ENCODE measurements at places on chromosomes 4 and X.

DNA sequence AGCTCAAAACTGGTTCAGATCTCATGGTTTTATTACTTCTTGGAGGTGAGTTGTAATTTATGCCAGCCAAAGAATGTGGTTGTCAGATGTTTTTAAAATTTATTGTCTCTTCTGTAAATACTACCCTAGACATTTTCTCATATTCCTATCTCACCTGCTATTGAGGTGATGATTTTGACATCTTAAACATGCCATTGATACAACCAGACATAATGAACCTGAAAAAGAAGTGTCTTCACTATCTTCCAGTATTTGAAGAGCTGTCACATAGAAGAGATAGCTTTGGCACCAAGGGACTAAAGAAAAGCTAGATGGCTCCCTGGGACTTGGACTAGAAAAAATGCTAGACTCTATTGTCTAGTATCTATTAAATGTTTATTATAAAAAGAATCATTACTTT lies 155.7 kb downstream of the RAP1GDS1 start:
- DNase-seq = no peak

- DNase-seq = no peak
Measured at GRCh38 chr4:6153874-6154273, 46.5 kb downstream of the JAKMIP1 start.

GRCh38 chrX:115058276-115058675 lies 40.9 kb upstream of the IL13RA2 start:
- DNase-seq = peak; percentile 45

DNA sequence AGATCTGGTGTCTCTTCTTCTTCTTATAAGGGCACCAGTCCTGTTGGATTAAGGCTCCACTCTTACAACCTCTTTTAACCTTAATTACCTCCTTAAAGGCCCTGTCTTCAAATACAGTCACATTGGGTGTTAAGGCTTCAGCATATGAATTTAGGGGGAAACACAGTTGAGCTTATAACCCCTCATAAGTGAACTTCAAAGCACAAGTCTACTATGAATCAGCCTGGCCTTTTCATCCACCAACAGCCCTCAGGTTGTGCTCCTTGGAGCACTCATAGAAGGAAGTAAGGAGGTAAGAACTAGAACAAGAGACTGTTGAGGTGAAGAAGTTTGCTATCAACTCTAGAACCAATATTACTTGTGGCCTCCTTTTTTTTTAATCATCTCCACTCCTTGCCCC lies 18.8 kb upstream of the TBC1D9 start:
- no peak for DNase-seq

- DNase-seq = peak; percentile 85
Measured at GRCh38 chr4:175935016-175935661, 123.1 kb upstream of the GPM6A start.

DNA sequence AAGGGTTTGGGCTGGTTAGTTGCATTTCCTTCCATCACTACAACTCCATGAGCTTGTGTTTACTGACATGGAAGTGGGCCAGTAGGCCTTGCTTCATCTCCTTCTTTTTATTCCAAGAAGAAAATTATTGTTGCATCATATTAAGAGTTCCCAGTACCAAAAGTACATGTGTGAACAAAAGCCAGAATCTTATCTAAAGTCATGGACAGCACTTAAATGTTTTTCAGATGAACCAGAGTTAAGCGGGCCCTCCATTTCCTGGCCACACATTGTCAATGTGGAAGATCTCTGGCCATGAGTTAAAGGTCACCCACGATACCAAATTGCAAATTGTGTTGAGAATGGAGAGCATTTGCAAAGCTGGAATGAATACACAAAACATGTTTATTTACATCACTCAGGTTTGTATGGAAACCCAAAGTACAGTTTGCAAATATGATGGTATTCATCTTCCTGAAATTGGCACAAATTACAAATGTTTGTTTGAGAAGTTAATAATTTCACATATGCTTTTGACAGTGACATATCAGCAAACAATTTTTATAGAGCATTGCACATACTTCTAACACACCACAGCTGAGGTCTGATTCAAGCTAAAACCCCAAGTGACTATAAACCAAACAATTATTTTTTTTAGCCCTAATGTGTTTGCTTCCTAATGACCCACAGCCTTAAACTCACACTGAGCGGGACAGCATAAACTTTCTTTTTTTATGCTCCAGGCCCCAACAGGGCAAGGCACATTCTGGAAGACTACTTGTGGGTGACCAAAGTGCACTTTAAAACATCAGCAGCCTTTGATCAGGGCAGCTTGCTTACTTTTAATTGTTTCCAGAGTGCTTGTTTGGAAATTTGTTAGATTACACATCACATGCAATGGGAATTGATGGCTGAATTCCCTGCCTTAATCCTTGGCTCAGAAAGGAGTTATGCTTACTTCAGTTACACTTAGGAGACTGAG lies 502.9 kb upstream of the SLIT2 start:
- peak; percentile 79 for DNase-seq

GRCh38 chrX:154096140-154097002 lies 1.1 kb downstream of the MECP2 start:
- peak; percentile 9 for DNase-seq

- DNase-seq = peak; percentile 15
Measured at GRCh38 chr4:41792166-41792565, 43.6 kb upstream of the PHOX2B start.

DNA sequence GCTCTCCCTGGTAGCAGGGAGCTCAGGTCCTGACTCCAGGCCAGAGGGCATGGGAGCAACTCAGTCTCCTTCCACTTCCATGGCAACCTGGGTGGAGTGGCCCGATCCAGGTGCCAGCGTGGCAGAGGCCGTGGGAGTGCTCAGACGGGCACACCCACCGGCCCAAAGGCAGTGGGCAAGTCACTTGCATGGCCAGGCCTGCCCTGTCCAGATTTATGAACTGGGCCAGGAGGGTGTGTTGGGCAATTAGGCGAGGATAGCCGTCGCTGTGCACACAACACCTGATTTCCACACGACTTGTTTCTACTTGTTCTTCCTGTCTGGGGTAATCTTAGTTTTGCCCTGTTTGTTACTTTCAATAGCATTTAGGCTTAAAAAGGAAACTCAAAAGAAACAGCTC lies 55.5 kb upstream of the NYX start:
- DNase-seq = no peak

DNA sequence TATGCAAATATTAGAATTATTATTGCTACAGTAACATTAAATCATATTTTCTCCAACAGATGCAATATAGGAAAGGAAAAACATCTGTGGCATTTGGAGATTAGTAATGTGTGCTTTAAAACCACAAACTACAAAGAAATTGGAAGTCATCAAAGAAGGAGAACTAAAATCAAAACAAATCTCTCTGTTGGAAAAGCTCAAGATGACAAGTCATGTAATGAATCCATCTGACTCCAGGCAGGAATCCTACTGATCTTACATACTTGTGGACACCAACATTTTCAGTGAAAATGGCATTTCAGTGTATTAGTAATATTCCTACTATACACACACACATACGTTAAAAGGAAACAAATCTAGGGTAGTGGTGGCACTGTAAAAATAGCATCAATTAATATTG lies 98.2 kb downstream of the SLC39A8 start:
- peak; percentile 8 for DNase-seq

All from PC-3 (cell line).